HFF-Myc (cell line): ENCODE measurements at places on chromosomes 12 and 14.

GRCh38 chr12:124750787-124751471, 112.7 kb downstream of the SCARB1 start:
- DNase-seq = no peak

GRCh38 chr12:132711080-132711843, 620 bp downstream of the PGAM5 start:
- no peak for DNase-seq

- DNase-seq = no peak
Measured at GRCh38 chr14:90405755-90406154, 8.9 kb downstream of the CALM1 start.

GRCh38 chr14:97106609-97107008, 309.4 kb downstream of the VRK1 start:
- no peak for DNase-seq

DNA sequence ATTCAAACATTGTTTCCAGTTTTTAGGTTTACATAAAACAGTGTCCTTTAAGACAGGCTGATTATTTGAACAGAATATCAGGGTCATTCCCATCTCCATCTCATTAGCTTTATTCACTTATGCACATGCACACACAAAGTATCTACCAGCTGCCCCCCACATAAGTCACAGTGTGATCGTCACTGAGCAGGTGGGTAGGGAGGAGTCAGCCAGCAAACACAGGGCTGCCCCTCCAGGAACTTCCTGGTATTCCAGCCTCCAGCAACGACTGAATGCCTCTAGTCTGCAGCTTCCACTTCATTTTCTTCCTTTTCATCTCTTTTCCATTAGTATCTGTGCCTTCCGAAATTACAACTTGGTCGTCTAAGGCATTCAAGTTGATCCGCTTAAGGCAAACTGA, 48.8 kb upstream of the FOXN3 start:
- no peak for DNase-seq

DNA sequence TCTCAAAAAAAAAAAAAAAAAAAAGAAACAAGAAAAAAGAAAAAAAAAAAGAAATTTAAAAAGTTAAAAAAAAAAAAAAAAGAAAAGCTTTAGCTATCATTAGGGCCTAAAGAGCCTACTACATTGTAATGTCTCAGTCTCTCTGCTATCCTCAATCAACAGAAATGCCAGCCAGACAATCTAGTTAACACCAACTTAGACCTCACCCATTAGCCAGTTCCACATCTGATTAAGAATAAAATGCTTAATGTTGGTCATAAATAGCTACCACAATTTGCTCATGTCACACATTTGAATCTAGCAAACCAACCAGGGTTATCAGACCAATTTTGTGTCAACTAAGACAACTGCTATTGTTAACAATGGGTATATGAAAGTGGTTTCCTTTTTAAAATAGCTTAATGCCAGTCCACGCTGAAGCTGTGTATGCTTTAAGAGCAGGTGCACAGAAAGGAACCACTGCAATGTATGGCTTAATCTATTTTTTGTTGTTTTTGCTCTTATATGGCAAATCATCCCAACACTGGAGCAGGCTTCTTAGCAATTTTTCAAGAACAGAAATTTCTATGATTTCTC, 45.5 kb upstream of the SELPLG start:
- DNase-seq = no peak
